ENCODE measurements at places on chromosomes 3 and 15.

DNA sequence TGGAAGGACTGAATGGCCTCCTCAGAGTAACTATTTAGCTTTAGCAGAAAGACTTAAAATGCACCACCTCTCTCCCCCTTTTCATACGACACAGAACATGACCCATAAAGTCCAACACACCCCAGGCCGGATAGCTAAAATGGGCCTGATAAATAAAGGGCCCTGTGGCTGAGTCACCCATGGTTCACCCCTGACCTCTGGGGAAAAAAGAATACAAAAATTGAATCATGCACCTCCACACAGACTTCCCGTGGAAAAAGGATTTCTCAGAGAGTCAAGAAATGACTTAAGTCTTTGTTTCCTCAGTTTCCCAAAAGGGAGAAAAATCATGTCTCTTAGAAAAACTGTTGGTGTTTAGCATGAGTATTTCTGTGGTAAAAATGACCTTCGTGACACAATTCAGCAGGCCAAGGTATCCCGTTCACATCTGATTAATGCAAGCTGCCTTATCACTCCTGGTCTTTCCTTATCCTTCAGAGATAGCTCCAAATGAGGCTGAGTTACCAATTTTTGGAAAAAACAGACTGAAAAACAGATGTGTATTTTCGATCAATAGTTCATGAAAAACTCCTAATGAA lies 34.0 kb upstream of the ARHGEF3 start:
- no peak for DNase-seq

- no peak for DNase-seq
Observed at GRCh38 chr3:123375014-123375940, 73.6 kb downstream of the ADCY5 start.

GRCh38 chr3:15180042-15180611 lies 25.9 kb upstream of the CAPN7 start:
- no peak for DNase-seq

DNA sequence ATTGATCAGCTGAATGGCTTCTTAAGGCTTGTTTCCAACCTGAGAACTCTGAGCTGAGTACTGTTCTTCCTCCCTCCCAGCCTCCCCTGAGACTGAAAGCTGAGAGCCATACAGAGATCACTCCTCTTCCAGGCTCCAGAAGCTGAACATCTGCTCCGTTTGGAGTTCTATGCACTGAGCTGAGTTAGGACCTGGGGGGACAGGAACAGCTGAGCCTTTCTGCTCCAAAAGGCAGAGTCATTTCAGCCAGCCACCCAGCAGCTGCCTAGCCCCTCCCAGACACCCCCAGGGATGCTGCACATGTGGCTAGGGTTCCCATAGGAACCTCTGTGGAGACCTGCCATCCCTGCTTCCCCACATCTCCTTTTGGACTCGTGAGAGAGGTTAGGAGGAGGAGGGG lies 64.2 kb upstream of the GLCE start:
- DNase-seq, result no peak

GRCh38 chr3:148319161-148319915 lies 378.4 kb upstream of the AGTR1 start:
- DNase-seq, result no peak
